ENCODE measurements at places on chromosomes 5 and 9.

DNA sequence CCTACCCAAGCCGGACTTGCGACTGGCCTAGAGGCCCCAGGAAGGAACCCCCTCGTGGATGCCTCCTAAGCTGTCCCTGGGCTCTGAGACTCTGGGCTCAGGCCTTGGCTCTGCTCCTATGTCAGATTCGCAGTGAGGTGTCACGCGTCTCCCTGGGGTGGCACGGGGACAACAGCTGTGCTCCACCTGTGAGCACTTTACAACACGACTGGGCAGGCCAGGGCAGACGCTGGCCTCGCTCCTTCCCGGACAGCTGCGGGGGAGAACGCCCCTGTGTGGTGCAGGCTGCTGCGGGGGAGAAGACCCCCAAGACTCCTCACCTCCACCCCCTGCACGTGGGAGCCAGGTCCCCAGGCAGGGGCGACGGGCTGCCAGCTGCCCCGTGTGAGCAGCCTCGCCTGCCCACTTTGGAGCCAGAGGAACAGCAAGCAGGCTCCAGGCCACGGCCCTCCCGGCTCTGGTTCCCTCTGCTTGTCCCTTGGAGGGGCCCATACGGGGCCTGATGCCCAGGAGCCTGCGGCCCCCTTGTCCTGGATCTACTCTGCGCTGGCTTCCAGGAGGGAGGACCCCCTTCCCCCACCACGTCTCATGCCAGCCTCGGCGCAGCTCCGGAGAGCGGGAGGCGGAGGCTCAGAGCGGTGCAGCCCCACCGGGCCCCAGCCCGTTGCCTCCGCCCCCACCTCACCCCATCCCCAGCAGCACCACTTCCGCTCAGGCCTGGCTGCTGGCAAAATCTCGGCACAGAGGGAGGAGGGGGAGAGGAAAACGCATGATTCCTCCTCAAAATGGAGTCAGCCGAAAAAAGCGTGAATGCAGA lies 36.0 kb downstream of the SARDH start:
- peak; percentile 57 for DNase-seq

GRCh38 chr5:133962801-133963476 lies 5.5 kb downstream of the C5orf15 start:
- DNase-seq, result no peak

DNA sequence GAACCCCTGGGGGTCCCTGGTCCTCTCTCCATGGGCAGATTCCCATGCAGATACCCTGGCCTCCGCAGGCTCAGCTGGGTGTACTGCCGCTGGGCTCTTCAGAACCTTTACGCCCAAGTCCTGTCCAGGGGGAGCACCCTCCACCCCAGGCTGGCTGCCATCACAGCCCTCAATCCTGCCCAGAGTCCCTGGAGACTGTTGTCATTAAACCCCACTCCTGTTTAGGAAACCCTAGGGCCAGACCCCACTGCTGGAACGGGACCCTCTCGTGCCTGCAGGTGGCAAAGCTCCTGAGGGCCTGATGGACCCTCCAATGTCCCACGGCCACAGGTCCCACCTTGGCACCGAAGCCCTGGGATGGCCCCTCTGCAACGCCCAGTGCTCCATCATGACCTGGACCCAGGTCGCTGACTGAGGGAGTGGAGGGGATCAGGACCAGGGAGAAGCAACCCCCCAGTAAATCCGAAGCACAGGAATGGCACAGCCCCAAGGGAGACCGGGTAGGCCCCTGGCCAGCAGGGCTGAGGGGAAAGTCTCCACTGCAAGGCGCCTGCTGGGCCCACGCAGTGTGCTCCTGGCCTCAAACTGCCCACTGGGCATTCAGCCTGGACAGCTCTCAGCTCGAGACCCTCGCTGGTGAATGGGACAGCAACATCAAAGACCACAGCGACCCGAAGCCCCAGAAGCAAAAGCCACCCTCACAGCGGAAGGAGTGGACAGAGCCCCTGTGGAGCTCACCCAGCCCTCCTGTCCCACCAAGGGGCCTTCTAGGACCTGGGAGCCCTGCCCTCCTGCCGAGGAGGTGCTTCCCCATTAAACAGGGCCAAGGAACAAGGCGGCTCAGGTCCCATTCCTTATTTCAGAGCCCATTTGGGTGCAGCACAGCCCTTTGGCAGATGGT lies 8.3 kb downstream of the ZDHHC11B start:
- DNase-seq, result no peak

DNA sequence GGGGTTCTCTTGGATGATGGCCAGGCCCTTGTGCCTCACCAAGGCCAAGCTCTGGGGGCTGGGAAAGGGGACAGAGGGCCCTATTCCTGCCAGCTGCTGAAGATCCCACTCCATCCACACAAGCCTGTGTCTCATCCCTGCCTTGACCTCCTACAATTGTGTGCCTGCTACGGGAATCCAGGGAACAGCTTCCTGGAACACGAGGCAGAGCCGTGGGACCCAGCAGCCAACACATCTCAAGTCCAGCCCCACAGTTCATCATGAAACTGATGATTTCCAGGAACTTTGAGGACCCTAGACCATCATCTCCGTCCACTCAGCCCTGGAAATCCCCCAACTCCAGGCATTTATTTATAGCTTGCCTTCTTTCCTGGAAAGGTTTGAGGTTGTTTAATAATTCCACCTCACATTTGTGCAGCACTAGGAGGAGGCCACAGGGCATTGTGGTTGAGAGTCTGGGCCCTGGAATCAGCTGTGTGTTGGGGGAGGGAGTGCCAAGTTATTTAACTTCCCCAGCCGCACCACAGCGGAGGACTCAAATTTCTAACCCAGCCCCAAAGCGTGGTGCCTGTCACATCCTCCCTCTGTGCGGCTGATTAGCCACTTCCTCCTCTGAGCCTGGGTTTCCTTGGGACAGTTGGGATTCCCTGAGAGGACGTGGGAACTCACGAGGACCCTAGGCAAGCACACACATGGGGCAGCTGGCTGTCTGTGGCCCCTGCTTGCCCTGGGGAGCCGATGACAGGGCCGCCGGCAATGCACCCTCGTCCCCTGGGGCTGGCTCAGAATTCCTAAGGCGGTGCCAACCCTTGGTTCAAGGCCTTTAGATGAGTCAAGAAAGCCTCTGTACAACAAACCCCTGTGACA lies 58.2 kb upstream of the GGTA1 start:
- no peak for DNase-seq

DNA sequence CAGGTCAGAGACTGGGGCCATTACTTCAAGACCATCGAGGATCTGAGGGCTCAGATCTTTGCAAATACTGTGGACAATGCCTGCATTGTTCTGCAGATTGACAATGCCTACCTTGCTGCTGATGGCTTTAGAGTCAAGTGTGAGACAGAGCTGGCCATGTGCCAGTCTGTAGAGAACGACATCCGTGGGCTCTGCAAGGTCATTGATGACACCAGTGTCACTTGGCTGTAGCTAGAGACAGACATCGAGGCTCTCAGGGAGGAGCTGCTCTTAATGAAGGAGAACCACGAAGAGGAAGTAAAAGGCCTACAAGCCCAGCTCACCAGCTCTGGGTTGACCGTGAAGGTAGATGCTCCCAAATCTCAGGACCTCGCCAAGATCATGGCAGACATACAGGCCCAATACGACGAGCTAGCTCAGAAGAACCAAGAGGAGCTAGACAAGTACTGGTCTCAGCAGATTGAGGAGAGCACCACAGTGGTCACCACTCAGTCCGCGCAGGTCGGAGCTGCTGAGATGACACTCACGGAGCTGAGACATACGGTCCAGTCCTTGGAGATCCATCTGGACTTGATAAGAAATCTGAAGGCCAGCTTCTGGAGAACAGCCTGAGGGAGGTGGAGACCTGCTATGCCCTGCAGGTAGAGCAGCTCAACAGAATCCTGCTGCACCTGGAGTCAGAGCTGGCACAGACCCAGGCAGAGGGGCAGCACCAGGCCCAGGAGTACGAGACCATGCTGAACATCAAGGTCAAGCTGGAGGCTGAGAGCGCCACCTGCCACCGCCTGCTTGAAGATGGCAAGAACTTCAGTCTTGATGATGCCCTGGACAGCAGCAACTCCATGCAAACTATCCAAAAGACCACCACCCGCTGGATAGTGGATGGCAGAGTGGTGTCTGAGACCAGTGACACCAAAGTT lies 9.3 kb downstream of the NIPBL start:
- no peak for DNase-seq

DNA sequence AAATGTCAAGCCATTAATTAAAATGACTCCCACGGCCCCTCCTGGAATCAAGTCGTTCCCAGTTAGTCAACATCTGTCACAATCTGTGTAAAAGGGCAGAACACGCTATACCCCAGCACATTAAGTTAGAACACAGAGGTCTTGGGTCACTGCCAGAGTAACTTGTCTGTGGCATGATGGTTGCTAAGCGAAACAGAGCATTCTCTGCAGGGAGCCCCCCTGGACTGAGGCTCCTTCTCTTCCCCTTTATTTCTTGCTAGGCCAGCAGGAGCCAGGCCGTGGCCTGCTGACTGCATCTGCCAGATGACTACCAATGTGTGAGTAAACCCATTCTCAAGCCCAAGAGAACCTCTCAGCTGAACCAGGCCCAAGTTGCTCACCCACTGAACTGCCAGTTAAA lies 51.9 kb upstream of the ZBED3 start:
- DNase-seq, result no peak

GRCh38 chr5:2914022-2914661 lies 162.7 kb upstream of the IRX2 start:
- DNase-seq, result no peak

- DNase-seq, result no peak
These were observed 250.4 kb upstream of the IRX4 start for GRCh38 chr5:2133080-2133479.

- peak; percentile 63 for DNase-seq
These were observed 2.7 kb downstream of the GCNT4 start for GRCh38 chr5:75049456-75050351.

- DNase-seq, result no peak
These were observed 1.3 kb downstream of the GNG10 start for GRCh38 chr9:111662576-111663300.

DNA sequence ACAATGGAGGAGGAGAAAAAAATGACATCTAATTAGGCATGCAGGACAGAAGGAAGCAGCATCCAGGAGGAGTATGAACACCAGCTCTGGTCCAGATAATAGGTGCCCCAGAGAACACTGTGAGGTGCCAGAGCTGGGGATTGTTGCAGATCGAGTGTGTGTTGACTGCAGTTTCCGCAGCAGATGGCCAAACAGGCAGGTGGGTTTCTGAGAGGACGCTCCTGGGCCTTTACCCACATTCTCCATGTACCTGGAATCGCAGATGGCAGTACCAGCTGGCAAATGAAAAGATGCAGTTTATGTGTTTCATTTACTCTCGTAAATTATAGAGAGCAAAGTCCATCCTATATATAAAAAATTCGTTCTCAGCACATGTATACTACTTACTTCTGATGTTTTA lies 182.2 kb upstream of the ISL1 start:
- no peak for DNase-seq

- DNase-seq, result no peak
These were observed 24.2 kb downstream of the ACTBL2 start for GRCh38 chr5:57458443-57458842.

- DNase-seq, result no peak
These were observed 4.1 kb downstream of the NR6A1 start for GRCh38 chr9:124766815-124767554.

DNA sequence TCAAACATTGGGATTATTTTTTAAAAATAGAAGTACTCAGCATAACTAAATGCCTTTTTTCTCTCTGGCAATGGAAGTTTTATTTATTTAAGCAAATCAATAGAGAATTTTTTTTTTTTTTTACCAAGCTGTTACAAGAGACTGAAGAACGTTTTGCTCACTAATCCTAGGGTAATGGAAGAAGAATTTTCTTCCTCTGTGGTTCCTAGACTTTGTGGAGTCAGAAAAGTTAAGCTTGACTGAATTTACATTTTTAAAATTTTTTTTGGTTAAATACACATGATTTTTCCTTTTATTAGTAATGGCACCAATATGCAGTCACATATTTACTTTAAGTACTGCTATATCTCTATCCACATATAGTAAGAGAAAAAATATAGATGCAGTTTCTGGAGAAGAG lies 189.8 kb downstream of the PCSK1 start:
- no peak for DNase-seq

DNA sequence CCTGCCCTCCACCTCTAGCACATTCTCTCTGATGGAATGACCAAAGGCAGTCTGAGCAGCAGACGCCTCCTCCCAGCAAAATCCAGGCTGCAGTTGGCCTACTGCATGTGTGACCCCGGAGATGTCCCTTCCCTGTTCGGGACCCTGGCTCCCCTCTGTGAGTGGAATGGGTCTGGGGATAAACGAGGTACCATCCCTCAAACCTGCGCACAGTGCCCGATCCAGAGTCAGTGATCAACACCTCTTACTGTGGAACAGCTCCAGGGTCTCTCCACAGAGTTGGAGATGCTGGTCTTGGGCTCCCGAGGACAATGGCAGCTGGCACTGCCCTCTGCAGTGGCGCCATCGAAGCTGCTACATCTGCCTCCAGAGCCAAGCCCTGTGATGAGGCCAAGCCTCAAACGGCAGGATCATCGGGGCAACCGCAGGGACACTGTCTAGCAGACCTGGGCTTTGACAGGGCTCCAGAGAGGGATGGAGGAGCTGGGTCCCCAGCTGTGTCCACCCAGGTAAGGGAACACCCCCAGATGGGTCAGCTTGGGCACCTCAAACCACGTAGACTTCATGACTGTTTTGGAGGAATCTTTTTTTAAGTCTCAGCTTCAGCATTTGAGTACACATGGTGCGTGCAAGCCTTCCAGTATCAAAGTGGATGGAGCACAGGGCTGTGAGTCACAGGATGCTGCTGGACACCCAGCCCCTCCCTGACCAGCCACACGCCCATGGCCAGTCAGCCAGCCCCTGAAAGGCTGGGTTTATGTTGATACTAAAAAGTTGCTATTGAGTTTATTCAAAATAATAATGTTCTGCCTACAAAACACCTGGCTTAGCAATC lies 13.0 kb downstream of the MED10 start:
- no peak for DNase-seq

GRCh38 chr5:5539590-5539989 lies 117.1 kb downstream of the ICE1 start:
- no peak for DNase-seq

DNA sequence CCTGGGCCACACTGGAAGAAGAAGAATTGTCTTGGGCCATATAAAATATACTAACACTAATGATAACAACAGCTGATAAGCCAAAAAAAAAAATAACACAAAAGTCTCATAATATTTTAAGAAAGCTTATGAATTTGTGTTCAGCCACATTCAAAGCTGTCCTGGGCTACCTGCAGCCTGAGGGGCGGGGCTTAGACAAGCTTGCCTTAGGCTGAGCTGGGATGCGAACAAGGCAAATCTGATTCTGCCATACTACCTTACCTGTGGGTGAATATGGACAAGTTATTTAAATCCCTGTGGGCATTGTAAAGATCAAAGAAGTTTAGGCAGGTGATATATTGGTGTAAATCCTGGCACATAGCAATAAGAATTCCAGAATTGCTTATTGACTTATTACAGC lies 212.3 kb upstream of the ATP10B start:
- DNase-seq, result no peak

GRCh38 chr5:55254802-55255201 lies 21.4 kb upstream of the CCNO start:
- no peak for DNase-seq

- no peak for DNase-seq
These were observed at the start of gene GCNT4 for GRCh38 chr5:75052192-75053053. Gene GCNT4, minus strand, starts transcription at chr5:75052558. Its CDS starts 22,521 bp downstream, at chr5:75030037.
